Activated CD8-positive, alpha-beta T cell treated with anti-CD3 and anti-CD28 coated beads for 36 hours (primary cell): ENCODE measurements at places on chromosomes 2 and 18. TPM values are rescaled to one million over a fixed set of nuclear protein-coding genes. Genes with fewer than 3 reads are reported as not detected.

Gene FRZB
- not detected for total RNA-seq

Gene MOCOS
- total RNA-seq, result 0.18 TPM

Gene TANK
- total RNA-seq, result 51.6 TPM

Gene MEX3C
- total RNA-seq, result 51.5 TPM

Gene STEAP3
- total RNA-seq, result 0.34 TPM

Gene KATNAL2
- 1.3 TPM for total RNA-seq

Gene NEB
- total RNA-seq, result 0.18 TPM

Gene CNTNAP5
- not detected for total RNA-seq

Gene MARCHF4
- not detected for total RNA-seq

Gene GAREM1
- not detected for total RNA-seq

Gene ALPP
- not detected for total RNA-seq

Gene CDCA7
- total RNA-seq, result 88.5 TPM

Gene FOXI3
- not detected for total RNA-seq

Gene TEX44
- not detected for total RNA-seq

Gene DYNAP
- total RNA-seq, result not detected

DNA sequence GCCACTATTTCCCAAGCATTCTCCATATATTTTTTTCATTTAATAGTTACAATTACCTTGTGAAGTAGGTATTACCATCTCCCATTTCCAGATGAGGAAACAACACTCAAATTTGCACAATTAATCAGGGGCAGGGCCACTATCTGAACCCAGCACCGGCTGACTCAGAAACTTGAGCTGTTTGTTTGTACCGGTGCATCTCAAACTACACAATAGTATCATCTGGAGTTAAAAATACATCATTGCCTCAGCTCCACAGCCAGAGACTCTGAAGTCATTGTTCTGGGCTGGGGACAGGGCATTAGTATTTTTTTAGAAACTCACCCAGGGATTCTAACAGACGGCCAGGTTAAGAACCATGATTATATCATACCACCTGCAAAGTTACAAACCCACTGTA, 55.9 kb downstream of the CDCA7 start:
- no peaks in the 10 kb centered on the region for H3K36me3 ChIP-seq
- peaks cover 8% of the 10 kb centered on the region for H3K27me3 ChIP-seq
- no peaks in the 10 kb centered on the region for H3K4me1 ChIP-seq

DNA sequence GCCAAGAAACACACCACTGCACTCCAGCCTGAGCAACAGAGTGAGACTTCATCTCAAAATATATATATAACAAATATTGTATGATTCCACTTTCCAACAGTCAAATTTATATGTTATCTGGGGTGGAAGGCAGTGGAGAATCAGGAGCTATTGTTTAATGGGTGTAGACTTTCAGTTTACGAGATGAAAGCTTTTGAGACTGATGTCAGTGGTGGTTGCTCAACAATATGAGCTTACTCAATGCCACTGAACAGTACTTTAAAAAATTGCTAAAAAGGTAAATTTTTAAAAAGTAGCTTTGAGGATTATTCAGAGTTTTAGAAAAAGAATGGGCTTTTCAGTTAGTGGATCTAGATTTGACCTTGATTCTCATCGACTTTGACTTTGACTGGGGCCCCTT, 105.9 kb upstream of the ST6GAL2 start:
- peaks cover 1% of the 10 kb centered on the region for H3K27me3 ChIP-seq
- no peak overlapping the region for H3K4me3 ChIP-seq
- no peak for DNase-seq
- H3K36me3 ChIP-seq, result no peaks in the 10 kb centered on the region

DNA sequence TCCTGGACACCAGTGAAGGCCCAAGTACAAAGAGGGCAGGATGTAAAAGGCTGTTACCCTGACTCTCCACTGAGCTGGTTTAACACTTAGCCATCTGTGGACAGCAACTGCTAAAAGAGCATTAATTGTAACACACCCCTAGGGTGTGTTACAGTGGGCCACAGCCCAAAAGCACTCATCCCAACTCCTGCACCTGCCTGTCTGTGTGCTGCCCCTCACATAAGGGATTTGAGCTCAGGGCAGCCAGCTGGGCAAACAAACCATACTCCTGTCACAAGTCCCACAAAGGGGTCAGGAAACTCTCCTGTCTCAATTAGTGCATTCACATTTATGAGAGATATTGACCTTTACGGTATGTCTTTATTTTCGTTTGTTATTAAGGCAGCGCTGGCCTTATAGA, 833.1 kb upstream of the NXPH2 start:
- no peak for DNase-seq
- no peaks in the 10 kb centered on the region for H3K4me1 ChIP-seq
- H3K27ac ChIP-seq, result no peak overlapping the region
- H3K27me3 ChIP-seq, result no peaks in the 10 kb centered on the region

- H3K4me1 ChIP-seq, result no peaks in the 10 kb centered on the region
- H3K27ac ChIP-seq, result no peak overlapping the region
- no peaks in the 10 kb centered on the region for H3K36me3 ChIP-seq
- no peaks in the 10 kb centered on the region for H3K27me3 ChIP-seq
- H3K4me3 ChIP-seq, result no peak overlapping the region
Measured at GRCh38 chr2:22355816-22356433, 1029.1 kb upstream of the KLHL29 start.

- DNase-seq, result no peak
- H3K27ac ChIP-seq, result no peak overlapping the region
- H3K27me3 ChIP-seq, result peaks cover 7% of the 10 kb centered on the region
- no peaks in the 10 kb centered on the region for H3K36me3 ChIP-seq
Measured at GRCh38 chr2:46827274-46828134, 88.1 kb downstream of the MCFD2 start.

- no peaks in the 10 kb centered on the region for H3K27me3 ChIP-seq
- peaks cover 5% of the 10 kb centered on the region for H3K36me3 ChIP-seq
- H3K4me1 ChIP-seq, result peaks cover 39% of the 10 kb centered on the region
Measured at GRCh38 chr2:85867556-85868292, 21.1 kb downstream of the ST3GAL5 start.
